ENCODE measurements at places on chromosomes 16 and 17.
A peak's percentile ranks its signal among the peaks of the same experiment; 100 is the strongest.

DNA sequence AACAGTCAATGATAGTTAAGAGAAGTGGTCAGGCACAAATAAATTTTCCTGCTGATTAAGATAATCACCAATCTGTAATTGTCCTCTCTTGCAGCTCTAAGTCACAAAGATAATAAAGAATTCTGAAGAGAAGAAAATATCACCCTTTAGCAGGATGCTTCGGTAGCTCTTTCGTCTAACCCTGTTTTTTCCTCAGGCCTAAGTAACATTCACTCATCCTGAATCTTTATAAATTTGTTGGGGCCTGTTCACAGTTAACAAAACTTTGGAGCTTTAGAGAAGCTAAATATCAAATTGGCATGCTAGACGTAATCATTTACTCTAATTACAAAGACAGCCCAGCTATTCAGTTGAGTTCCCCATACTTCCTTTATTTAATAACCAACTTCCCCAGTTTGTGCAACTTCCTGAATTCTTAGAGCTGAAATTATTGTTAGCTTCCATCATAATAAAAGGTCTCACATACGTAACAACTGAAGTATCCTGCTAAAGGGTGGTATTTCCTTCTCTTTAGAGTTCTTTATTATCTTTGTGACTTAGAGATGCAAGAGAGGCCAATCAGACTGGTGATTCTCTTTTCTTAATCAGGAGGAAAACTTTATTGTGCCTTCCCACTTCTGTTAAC lies 118.6 kb downstream of the TANGO6 start:
- DNase-seq: no peak

- no peak for DNase-seq
These were observed 570 bp downstream of the NR1D1 start for GRCh38 chr17:40099619-40100418.

DNA sequence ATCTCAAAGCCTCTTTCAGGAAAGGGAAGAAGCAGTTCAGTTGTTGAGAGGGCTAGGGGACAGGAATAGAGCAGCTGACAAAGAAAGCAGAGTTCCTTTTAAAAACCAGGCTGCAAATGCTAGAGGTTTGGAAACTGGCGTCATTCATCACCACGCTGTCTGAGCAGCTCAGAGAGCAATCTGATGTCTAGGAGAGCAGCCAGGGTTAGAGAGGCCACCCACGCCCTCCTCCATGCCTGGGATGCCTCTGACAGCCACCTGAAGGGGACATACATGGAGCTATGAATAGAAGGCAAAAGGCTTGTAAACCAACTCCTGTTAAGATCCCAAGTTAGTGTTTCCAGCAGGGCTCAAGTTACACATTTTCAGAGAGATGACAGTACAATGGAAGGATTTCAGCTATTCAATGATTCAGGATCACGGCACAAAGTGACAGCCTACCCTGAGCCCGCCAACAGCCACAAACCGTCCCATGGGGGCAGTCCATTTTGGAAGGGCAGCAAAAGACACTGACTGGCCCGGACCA lies 12.4 kb downstream of the RAB5C start:
- DNase-seq: no peak

GRCh38 chr16:49596648-49597291 lies 223.2 kb downstream of the C16orf78 start:
- DNase-seq: no peak

GRCh38 chr17:13544765-13545164 lies 57.0 kb downstream of the HS3ST3A1 start:
- no peak for DNase-seq

GRCh38 chr16:53622315-53622714 lies 81.3 kb downstream of the RPGRIP1L start:
- no peak for DNase-seq

- DNase-seq: no peak
These were observed 49.6 kb upstream of the NKD1 start for GRCh38 chr16:50498431-50499155.

GRCh38 chr17:17780922-17781590 lies 55.7 kb downstream of the SREBF1 start:
- DNase-seq: no peak

DNA sequence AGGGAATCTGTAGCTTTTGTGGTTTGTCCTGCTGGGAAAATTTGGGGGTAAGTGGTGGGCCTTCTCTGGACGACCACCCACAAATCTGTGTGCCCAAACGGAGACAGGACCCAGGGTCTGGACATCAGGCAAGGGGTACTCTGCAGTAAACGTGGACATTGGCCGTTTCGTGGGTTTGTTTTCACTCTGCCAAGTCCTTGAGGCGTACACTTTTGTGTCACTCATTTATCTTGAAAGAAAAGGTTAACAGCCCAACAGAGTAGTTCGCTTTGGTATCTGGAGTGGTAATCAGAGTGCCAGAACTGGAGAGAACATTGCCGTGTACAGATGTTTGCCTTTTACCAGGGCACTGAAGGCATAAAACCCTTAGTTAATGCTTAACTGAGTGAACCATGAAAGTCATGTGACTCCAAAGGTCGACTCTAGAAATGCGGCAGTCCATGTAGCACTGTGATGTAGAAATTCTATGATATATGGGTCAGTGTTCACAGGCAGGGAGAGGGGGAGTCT lies 15.4 kb downstream of the NAA60 start:
- no peak for DNase-seq

GRCh38 chr16:28321700-28322411 lies 29.5 kb downstream of the SBK1 start:
- DNase-seq: no peak

DNA sequence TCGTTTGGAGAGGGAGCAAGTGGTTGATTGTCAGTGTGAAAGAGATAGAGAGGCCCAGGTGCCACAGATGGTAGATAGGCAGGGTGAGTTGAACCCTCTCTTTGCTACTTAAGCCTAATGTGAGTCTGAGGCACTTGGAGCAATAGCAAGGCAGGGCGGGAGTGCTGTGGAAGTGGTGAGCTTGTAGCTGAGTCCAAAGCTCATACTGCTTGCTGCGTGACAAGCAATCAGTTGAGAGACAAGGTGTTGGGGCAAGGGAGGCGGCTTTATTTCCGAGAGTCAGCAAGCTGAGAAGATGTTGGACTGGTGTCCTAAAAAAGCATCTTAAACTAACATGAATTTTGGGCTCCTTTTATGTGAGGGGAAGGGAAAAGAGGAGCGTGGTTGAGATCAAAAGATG lies 112.9 kb upstream of the ZKSCAN2 start:
- no peak for DNase-seq

DNA sequence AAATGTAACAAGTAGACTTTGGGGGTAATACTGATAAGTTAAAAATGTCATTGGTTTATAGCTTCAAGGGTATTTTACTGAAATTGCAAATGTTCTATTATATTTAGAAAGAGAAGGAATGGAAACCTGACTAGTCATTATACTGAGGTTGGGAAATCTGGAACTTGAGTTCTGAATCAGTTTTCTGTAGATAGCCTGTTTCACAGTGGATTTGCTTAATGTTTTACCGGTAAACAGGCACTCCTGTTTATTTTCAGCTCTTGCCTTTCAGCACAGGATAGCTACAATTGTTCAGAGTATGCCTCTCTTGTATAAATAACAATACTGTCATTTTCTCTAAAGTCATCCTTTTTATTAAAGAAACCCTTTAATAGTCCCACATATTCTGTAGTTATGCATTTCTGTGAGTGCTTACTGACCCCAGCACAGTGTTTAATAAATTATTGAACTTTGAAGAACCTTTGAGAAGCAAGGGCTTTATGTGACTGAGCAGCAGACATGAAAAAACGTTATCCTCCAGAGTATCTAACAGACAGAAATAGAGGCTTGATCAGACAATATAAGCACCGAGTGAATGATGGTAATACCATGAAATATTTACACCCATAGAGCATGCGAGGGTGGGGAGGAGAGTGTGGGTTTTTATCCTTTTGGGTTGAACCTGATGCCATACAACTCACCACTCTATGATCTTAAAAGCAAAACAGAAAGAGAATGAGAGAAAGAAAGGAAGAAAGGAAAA lies 58.2 kb downstream of the FTO start:
- no peak for DNase-seq

GRCh38 chr17:74639704-74640151 lies 16.2 kb upstream of the CD300E start:
- peak; percentile 34 for DNase-seq

DNA sequence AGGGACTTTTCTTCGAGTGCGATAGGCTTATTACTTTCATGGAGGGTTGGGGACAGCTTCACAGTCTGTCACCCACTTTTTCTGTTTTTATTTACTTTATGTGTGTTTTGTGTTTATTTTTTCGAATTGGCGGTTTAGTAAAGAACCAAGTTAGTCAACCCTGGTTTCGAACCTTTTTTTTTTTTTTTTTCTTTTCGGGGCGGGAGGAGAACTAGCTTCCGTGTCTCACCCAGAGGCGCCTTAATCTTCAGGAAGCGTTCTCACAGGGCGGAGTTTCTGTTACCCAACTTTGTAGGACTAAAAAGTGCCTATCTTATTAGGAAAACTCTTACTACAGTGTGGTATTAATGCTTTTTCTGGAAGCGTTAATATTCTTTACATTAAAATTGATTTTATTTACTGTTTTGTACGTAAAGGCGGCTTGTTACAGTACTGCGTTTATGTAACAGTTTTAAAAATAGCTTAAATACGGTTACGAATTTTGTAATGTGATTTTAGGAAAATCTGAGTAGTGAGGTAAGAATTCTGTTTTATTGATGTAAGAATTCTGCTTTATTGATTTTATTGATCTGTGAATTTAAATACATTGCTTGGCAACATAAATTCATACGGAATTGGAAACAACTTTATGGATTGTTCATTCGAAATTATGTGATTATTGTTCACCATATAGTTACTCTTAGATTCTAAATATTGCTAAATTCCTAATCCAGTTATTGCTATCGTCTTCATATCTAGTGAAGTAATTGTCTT lies 885 bp downstream of the ZNF207 start:
- no peak for DNase-seq

- no peak for DNase-seq
These were observed 9.2 kb downstream of the TELO2 start for GRCh38 chr16:1502092-1503004.

DNA sequence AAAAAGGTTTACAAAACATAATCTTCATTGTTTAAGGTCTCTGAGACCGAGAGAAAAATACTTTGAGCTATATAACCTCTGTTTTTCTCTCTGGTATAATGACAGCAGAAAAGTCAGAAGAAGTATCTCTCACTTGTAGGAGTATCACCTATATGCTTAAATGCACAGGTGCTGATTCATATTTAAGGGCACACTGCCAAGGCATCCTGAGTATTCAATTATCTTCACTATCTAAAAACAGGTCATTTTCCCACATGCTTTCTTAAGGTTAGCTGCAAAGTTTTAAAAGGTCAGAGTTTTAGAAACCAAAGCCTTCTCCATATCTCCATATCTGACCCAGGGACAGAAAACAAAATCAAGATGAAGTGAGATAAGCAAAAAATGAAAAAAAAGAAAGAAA lies 99.3 kb upstream of the C17orf78 start:
- DNase-seq: no peak

- DNase-seq: no peak
These were observed 145.3 kb upstream of the CDH13 start for GRCh38 chr16:82481455-82481854.

- DNase-seq: no peak
These were observed 668.9 kb downstream of the MAF start for GRCh38 chr16:78931678-78932077.
